ENCODE measurements at places on chromosomes 7 and 10.

DNA sequence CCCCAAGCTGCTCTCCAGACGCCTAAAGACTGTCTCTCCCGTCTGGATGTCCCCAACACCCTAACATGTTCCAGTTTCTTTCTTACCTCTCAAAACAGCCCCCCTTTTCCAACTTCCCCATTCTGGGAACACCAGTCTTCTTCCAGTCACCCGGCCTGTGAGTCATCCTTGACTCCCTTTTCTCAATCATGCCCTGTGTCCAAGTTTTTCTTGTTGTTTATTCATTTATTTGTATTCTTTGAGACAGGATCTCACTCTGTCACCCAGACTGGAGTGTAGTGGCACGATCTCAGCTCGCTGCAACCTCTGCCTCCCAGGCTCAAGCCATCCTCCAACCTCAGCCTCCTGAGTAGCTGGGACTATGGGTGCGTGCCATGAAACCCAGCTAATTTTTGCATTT is 15.6 kb downstream of the SNX10 start:
- DNase-seq = no peak

DNA sequence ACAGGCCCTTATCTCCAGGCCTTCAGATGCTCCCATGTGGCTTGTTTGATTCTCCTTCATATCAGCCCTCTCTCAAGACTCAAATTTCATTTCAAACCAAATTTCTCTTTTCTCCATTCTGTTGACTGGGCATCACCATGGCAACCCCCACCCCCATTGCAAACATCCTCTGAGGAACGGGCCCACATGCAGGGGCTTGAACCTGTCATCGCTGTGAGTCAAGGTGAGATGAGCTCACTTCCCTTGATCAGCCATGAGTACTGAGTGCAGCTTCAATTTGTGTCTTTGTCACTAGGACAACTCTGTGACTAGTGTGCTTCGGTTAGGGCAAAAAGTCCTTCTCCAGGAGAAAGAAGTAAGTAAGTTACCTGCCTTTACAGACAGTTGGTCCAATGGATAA is 41.9 kb downstream of the CALML3 start:
- no peak for DNase-seq

GRCh38 chr7:85452674-85453073 is 265.8 kb upstream of the SEMA3D start:
- no peak for DNase-seq

DNA sequence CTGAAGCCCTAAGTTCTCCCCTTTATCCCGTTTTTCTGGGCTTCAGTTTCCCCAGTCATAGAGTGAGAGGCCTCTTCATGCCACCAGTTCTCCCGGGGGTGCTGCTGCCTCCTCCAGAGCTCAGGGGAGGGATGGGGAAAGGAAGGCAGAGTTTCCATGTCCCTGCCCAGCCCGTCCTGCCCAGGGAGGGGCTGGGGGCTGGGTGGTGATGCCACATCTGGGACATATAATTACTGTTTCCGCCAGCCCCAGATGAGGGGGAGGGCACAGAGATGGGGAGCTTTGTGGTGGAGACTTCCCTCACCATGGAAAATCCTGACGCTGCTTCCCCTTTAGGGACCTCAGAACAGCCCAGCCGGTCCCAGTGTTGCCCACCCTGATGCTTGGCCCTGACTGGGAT is 4.1 kb downstream of the AQP1 start:
- no peak for DNase-seq

DNA sequence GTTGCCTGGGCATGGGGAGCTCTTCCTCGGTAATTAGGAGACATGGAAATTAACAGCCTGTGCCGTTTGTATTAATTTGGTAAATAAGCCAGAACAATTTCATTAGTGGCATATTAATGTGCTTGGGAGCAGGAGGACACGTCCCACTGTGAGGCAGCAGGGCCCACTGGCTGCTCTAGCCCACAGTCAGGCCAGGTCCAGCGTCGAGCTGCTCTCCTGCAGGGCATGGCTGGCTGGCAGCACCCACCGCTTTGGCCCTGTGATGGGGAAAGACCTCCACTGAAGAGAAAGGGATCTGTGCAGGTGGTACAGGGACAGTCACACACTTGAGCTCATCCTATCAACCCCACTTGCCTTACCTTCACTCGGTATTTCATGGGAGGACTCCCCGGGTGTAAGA is 37.5 kb upstream of the LRRC4 start:
- DNase-seq = no peak

GRCh38 chr7:69208848-69209247 is 389.4 kb upstream of the AUTS2 start:
- no peak for DNase-seq

DNA sequence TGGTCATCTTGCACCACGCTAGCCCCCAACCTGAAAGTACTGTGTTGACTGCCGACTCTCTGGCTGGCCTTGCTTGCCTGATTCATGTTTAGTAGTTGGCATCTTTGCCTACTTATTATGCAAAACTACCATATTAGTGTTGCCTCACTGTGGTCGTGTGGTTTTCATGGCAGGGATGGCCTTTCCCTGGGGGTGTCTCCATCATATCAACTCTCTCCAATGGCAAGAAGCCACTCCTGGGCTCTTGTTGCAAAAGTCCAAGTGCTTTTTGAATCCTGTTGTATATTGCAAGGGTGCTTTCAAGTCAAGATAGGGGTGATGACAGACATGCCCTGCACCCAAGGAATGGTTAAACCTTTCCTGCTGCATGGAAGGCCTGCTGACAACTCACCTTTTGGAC is 39.4 kb downstream of the ABLIM1 start:
- DNase-seq = no peak

- no peak for DNase-seq
These were observed 352.8 kb upstream of the VSTM2A start for GRCh38 chr7:54189330-54189729.

DNA sequence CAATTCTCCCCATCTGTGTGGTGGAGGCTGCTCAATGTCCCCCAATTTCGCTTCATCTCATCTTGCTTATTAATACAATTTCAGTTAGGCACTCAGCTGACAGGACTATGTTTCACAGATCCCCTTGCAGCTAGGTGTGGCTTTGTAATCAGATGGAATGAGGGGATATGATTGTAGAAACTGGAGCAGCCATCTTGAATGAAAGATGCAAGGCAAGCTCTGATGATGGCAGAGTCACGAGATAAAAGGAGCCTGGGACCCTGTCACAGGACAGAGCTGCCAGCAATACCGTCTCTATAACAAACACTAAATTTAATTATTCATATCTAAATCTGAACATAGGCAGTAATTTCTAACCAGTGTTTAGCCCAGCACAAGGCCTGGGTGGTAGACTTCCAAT is 991 bp upstream of the DLD start:
- DNase-seq = peak; percentile 32

- no peak for DNase-seq
These were observed 14.3 kb downstream of the TMEM273 start for GRCh38 chr10:49173853-49174252.

- no peak for DNase-seq
These were observed 199.5 kb upstream of the NFE2L3 start for GRCh38 chr7:25952261-25953057.

DNA sequence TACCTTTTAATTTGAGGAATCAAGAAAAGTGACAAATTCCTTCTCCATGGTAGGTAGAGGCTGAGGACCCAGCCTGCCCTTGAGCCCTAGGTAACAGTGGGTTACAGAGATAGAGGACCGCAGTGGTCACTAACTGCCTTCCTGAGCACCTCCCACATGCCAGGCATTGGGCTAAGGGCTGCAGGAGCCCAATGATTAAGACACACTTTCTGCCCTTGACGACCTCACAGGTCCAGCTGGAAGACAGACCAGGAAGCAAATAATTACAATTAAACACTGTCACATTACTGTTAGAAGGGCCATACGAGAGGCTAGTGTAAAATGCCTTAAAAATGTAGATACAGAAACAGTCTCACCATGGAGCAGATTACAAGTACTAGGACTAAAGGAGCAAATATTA is 156.8 kb upstream of the NFE2L3 start:
- no peak for DNase-seq

DNA sequence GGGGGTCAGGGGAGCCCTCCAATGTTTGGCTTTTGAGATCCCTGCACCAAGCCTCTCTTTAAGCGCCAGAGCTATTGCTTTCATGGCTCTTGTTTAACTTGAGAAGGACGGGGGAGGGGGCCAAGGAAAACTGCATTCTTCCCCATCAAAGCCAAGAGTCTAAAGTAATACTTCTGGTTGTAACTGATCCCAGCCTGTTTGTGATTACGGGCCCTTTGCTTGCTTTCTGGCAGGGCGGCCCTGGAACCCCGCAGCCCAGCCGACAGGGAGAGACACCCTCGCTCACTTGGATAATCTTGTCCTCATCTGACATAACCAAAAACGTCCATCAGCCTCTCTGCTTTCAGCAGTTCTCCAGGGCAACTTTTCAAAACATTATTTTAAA is 154.7 kb downstream of the NEURL1 start:
- no peak for DNase-seq

GRCh38 chr7:134905375-134905774 is 80.9 kb upstream of the AGBL3 start:
- DNase-seq = no peak

GRCh38 chr10:118853916-118854315 is 99.1 kb upstream of the CACUL1 start:
- DNase-seq = no peak

GRCh38 chr10:114256822-114257221 is 17.8 kb downstream of the VWA2 start:
- DNase-seq = no peak

GRCh38 chr7:127587663-127588018 is 570 bp upstream of the ARF5 start:
- no peak for DNase-seq

DNA sequence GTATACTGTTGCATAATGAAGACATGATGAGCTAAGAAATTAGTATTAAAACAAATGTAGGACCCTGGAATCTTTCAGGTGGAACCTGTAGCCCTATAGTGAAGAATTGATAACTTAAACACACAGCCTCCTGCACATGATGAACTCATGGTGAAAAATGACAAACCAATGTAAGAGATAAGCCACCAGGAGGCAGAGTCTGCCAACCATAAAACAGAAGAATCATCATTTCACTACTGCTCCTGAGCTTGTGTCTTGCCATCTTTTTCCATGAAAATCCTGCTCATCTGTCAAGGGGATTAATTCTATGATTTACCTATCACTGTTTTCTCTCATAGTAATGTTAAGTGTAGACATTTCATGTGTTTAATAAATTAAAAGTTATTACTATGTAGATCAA is 363.9 kb downstream of the MALRD1 start:
- peak; percentile 9 for DNase-seq

GRCh38 chr7:12898004-12898403 is 210.6 kb downstream of the ARL4A start:
- DNase-seq = no peak

GRCh38 chr10:132162590-132163277 is 24.0 kb upstream of the DPYSL4 start:
- no peak for DNase-seq

GRCh38 chr10:130550952-130551674 is 414.9 kb downstream of the GLRX3 start:
- DNase-seq = no peak

- no peak for DNase-seq
These were observed 904.8 kb upstream of the POT1 start for GRCh38 chr7:125834421-125834820.

- no peak for DNase-seq
These were observed 97.9 kb upstream of the PTN start for GRCh38 chr7:137441451-137441850.

DNA sequence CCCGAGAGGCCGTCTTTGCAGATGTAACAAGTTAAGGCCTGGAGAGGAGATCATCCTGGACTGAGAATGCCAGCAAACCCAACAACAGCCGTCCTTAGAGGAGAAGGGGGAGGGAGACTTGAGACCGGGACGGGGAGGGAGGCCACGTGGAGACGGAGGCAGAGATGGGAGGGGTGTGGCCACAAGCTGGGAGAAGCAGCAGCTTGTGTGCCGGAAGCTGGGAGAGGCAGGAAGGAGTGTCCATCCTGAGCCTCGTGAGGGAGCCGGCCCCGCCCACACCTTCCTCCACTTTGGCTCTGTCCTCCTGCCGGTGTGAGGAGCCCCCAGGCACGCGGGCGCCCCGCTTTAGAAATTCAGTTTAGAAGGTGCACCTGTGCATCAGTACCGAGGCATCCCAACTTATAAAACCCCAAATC is 95.7 kb downstream of the DNAJB6 start:
- peak; percentile 78 for DNase-seq

Measured in BE2C (cell line).